Activated T-helper 1 cell treated with anti-CD3 and anti-CD28 coated beads, Interleukin-2, amount 50 U/mL, for 16 hours (primary cell): ENCODE measurements at places on chromosomes 5 and 9.

GRCh38 chr5:83924891-83925290, 204.2 kb upstream of the HAPLN1 start:
- DNase-seq: no peak

GRCh38 chr5:165410476-165410875, 1905.1 kb downstream of the MAT2B start:
- no peak for DNase-seq

DNA sequence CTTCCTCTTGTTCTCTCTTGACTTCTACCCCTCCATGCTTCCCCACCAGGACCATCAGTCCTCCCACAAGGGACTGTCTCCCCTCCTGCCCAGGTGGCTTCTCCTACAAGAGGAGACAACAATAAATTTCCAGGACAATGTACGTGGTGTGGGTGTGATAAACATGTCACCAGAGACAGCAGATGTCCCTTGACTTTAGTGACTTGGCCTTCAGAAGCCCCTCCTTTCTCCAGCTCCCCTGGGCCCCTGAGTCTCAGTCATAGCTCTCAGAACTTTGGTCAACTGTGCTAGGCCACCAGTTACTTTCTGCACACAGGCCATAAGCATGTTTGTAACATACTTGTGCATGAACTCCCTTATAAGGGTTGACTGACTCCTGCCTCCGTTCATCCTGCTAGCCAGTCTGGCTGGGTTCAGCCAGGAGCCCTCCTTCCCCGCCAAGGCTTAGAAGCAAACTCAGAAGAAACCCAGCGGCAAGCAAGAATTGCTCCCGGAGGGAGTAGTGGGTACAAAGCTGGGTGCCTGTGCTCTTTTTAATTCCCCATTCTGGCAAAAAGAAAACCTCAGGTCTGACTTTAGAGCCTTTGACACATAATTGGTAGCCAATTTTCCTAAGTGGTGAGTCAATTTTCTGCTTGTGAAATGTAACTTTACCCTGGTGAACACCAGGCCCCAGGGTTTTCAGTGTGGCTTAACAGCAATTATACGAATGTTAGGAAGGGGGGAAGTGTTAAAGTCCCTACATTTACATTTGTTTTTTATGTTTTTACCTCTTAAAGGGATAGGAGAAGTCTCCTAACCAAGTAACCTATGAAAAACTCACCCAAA, 49.2 kb downstream of the EBF1 start:
- no peak for DNase-seq

DNA sequence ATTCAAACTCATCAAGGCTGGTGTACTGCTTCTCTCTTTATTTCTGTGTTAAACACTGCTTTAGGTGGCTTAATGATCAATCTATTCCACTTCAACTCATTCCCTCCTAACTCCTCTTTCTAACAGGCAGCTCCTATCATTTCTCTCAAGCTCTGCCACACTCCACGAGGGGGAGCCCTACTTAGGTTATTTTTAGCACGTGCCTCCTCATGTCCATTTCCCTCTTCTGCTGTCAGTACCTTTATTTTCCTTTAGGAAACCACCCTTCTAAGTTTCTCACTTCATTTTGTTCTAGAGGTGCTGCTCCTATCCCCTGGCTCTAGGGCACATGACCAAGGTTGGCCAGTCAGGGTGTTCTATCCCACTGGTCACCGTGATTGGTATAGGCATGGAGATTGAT, 6.7 kb upstream of the BRINP1 start:
- no peak for DNase-seq

DNA sequence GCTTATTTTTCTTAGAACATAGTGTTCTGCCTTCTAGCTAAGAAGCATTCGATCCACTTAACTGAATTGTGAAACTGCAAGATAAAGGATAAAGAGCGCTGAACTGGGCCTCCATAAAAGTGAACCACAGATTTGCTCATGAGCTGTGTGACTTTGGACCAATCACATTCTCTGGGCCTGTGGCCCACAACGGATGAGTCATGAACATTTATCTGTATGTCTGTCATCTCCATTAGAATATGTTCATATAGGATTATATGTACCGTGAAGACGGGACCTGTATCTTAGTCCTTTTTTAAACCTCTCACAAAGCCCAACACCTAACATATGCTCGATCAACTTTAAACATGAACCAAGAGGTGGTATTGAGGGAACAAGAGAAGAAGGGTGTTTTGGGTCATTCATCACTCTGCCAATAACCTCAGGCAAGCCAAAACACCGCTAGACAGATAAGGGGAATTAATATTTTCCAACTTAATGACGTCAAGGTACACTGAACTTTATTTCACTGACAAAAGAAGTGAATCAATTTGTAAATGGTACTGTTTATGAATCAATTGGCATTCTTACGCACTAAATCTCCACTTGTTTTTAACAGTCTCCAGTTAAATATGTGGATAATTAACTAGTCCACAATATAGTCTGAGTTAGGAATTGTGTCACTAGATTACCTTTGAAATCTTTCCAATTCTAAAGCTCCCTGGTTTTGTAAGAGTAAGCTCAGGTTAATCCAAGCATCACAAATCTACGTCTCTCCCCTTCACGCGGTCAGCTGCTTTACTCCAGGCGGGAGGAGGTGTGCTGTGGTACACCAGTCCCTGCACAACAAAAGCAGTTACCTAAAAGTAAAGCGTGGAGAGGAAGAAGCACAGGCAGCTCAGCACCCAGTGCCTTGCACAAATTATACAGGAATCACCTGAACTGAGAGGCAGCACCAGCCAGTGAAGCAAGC, 1.6 kb downstream of the TMEM245 start:
- peak; percentile 20 for DNase-seq

GRCh38 chr5:77852514-77853352, 76.6 kb upstream of the TBCA start:
- no peak for DNase-seq

DNA sequence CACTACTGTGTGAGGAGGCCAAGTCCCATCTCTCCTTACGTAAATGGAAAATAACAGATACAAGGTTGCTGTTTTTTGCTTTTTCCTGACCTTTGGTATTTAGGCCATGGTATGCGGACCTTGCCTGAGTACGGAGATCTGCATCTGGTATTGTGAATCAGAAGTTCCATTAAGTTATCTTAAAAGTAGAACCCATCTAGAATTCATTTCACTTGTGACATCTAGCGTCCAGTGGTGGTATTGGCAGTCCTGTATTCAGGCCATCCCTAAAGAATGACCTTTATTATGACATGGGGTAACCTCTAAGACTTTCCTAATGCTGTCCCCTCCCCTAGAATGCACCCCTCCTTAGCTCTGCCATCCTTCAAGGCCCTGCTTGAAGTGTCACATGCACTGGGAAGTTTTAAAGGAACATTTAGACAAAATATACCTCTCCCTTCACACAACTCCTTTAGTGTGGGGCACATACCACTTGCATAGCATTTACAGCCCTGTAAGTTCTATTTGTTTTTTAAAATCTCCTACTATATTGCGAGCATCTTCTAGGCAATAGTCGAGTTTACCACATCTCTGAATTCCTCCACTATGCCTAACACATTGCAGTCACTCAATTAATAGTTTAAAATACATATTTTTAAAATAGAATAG, 1.9 kb upstream of the SPDL1 start:
- DNase-seq: peak; percentile 7

- no peak for DNase-seq
Observed at GRCh38 chr5:74326571-74327338, 313.8 kb downstream of the ENC1 start.

DNA sequence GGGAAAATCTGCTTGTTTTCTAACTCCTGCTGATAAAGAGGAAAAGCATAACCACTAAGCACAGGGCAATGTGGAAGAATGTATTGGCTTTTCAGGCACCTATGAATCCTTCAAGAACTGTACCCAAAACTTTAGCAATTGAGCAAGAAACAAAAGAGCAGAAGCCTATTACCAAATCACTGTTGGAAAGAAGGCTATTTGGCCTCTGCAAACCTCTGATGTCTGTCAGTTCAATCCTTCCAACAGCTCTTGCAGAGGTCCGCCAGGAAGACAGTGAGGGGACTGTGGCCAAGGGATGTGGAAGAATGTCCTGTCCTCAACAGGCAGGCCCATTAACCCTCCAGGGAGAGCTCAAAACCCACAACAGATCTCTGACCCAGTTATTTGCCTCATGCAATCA, 328.6 kb downstream of the ENC1 start:
- no peak for DNase-seq

GRCh38 chr5:163941079-163941478, 435.7 kb downstream of the MAT2B start:
- DNase-seq: no peak

DNA sequence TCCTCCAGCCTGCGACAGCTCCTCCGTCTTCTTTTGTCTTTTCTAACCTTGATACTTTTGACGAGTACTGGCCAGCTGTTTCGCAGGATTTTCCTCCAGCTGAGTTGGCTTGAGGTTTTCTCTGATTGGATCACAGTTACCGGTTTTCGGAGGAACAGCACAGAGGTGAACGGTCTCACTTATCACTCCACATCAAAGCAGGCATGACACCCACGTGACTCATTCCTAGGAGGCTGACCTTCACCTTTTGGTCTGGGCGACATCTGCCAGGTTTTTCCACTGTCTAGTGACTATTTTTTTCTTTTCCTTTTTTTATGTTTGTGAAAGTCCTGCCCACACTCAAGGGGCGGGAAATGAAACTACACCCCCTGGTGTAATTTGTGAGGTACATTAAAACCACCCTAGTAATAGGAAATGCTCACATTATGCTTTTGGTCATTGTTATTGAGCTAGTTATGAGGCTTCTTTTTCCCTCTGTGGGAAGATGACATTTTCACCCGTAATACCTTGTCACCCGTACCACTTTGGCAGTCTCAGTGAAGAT, 319.2 kb downstream of the GADD45G start:
- no peak for DNase-seq

GRCh38 chr5:107303171-107303968, 367.4 kb downstream of the EFNA5 start:
- DNase-seq: no peak

- DNase-seq: no peak
Observed at GRCh38 chr9:5688109-5688508, 59.2 kb downstream of the RIC1 start.

DNA sequence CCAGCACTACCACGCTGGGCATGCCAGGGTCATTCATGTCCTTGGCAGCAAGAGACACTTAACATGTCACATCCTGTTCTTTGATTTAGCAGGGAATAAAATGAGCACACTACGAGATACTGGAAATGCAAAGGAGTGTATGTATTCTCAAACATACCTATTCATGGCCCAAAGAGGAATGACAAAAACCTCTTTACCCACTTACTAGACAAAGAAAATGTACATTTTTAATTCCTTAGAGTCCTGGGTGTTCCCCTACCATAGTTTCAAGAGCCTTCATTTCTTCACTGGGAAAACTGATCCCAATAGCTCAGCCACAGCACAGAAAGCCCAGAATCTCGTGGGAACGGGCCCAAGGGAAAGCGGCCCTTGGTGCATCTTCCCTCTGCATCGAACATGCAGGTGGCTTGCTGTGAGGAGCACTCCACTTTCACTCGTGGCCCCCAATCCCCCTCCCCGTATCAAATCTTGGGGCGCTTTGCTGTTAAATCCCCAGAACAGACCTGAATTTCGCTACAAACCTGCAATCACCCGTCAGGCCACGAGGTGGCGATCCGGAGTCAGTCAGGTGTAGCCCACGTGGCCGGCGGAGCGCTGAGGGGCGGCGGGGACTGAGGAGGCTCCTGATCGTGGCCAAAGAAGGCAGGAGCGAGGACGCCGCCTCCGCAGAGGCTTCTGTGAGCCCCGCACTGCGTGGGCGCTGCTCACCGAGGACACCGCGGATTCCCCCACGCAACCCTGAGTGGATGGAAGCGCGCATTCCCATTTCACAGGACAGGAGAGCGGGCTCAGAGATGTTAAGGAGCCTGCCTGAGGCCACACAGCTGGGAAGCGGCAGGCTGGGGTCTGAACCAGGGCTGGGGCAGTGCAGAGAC, 91.4 kb downstream of the LMX1B start:
- DNase-seq: peak; percentile 77

DNA sequence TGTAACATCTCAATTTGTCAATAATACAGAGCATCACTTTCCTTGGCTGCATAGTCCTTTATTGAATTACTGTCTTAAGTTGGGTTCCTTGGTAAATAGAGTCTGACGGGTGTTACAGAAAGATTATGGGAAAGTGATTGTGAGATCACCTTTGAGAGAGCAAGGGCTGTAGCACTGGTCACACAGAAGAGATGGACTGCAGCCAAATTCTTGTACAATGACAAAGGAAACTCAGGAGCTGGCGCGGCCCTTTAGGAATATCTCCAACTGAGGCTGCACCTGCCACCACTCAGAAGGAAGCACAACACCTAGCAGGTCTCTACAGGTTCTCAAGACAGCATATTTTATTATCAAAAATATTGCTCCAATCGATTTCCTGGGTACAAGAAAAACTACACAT, 350.0 kb upstream of the ISL1 start:
- DNase-seq: no peak

- no peak for DNase-seq
Observed at GRCh38 chr5:119954106-119954505, 324.7 kb downstream of the FAM170A start.

DNA sequence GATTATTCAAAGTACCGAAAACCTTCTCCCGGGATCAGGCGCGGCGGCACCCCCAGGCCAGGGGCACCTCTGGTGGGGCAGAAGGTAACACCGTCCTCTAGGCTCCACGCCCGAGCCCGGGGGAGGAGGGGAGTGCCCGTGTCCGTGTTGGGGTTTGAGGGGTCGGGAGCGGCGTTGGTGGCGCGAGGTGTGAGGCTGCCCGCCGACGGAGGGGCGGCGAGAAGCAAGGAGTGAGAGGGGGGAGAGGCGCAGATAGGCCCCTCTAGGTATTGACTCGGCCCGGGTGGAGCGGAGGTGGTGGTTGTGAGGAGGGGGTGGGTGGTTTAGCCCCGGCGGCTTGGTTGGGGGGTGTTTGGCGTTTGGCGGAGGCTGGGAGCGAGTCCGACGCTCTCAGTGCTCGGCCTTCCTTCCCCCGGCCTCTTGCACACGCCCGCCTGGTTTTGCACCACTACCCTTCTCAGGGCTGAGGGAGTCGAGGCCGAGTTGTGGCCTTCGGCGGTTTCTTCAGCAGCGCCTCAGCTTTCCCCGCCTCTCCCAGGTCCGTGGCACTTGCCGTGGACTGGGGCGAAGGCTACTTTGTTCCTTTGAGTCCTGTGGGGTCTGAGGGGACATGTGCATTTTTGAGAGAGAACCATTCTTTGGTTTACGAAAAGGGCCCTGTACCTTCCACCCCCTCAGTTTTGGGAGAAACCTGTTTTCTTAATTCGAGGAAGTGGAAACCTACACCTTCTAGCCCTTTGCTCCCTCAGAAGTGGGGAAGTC, 450 bp downstream of the GPBP1 start:
- peak; percentile 10 for DNase-seq

DNA sequence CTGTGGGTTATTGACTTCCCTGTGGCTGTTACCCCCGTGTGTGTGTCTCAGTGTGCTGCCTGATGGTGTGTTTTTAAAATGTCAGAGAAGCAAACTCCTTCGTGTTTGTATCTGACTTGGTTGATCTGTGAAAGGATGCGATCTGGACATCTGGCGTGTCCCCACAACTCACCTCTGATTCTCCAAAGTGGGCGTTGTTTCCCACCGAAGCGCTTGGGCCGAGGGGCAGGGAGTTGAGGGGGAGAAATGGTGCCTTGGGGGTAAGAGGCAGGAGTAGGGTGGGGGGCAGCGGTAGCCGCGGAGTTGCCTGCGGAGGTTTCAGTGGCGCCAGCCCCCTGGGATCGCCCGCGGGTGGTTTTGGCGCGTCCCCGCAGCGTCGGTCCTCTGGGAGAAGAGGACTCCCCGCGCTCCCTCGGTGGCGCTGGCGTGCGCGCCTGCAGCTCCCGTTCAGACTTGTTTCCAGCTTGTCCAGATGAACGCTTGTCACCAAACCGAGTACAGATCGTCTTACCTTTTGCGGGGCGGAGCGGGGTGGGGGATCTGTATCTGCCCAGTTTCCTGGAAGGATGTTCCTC, 1.1 kb downstream of the MAST4 start:
- no peak for DNase-seq
